ENCODE measurements at places on chromosomes 2 and 18. TPM values are rescaled to one million over a fixed set of nuclear protein-coding genes. Genes with fewer than 3 reads are reported as not detected.

The ZAP70 gene
- total RNA-seq, result not detected

- DNase-seq, result no peak
Measured at GRCh38 chr2:207064128-207064690, 101.5 kb downstream of the KLF7 start.

DNA sequence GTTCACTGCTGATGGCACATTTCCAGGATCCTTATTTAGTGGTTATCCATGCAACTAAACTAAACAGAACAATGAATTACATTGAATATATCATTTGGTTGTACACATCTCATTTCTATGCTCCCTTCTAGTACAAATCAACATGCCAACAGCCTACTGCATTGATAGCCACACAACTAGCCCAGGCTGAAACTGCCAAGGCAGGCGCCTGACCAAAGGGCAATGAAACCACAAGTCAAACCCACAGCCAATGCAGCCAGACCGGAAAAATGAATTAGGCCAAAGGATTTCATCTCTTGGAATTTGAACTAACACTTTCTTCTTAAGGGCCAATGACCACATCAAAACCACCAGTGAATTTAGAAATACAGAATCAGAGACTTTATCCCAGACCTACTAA lies 196.4 kb downstream of the NOL4 start:
- DNase-seq, result no peak

GRCh38 chr2:149544692-149545091 lies 42.9 kb downstream of the MMADHC start:
- DNase-seq, result no peak

DNA sequence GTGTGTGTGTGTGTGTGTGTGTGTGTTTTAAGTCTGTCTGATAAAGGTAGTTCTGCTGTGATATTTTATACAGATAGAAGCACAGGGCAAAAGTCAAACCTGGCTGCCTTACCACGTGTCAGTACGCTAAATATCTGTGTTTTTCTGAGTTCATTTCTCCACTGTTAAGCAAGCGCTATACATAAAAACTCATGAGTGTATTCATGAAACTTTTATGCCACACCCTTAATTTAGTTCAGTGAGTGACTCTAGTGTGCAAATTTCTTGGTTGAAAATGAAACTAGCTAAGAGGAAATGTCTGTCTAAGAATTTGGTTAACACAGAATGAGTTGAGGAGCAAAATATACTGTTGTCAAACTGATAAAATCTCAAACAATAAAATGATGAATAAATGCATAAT lies 11.2 kb downstream of the CASP10 start:
- no peak for DNase-seq

DNA sequence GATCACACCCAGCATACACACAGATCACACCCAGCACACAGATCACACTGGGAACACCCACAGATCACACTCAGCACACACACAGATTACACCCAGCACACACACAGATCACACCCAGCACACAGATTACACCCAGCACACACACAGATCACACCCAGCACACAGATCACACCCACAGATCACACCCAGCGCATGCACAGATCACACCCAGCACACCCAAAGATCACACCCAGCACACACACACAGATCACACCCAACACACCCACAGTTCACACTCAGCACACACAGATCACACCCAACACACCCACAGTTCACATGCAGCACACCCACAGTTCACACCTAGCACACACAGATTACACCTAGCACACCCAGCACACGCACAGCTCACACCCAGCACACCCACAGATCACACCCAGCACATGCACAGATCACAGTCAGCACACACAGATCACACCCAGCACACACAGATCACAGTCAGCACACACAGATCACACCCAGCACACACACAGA lies 117.6 kb downstream of the DYSF start:
- no peak for DNase-seq
